ENCODE measurements at places on chromosomes 2 and 18.
A peak's percentile ranks its signal among the peaks of the same experiment; 100 is the strongest.

- no peak for DNase-seq
- H3K27me3 ChIP-seq: peaks cover 2% of the 10 kb centered on the region
- H3K36me3 ChIP-seq: no peaks in the 10 kb centered on the region
- no peaks in the 10 kb centered on the region for H3K4me1 ChIP-seq
- no peak overlapping the region for H3K27ac ChIP-seq
- H3K4me3 ChIP-seq: no peak overlapping the region
These were observed 140.5 kb upstream of the HNRNPA3 start for GRCh38 chr2:177072090-177072489.

GRCh38 chr18:8478968-8479370 is 130.3 kb upstream of the RAB12 start:
- peaks cover 4% of the 10 kb centered on the region for H3K36me3 ChIP-seq
- DNase-seq: no peak
- H3K4me3 ChIP-seq: no peak overlapping the region
- H3K4me1 ChIP-seq: peaks cover 15% of the 10 kb centered on the region
- peaks cover 3% of the 10 kb centered on the region for H3K27me3 ChIP-seq

GRCh38 chr2:58155160-58155778 is 85.9 kb downstream of the FANCL start:
- no peak for DNase-seq
- no peaks in the 10 kb centered on the region for H3K4me1 ChIP-seq
- H3K36me3 ChIP-seq: no peaks in the 10 kb centered on the region
- H3K4me3 ChIP-seq: no peak overlapping the region
- no peaks in the 10 kb centered on the region for H3K27me3 ChIP-seq

GRCh38 chr2:239316562-239317465 is 84.0 kb downstream of the HDAC4 start:
- H3K4me3 ChIP-seq: peak overlapping the region; percentile 7
- H3K27me3 ChIP-seq: peaks cover 5% of the 10 kb centered on the region
- no peak for DNase-seq
- H3K36me3 ChIP-seq: peaks cover 15% of the 10 kb centered on the region

- no peak for DNase-seq
- no peaks in the 10 kb centered on the region for H3K4me1 ChIP-seq
- H3K27ac ChIP-seq: no peak overlapping the region
These were observed 62.3 kb upstream of the ACYP2 start for GRCh38 chr2:54052825-54053718.

GRCh38 chr2:126736133-126736874 is 80.3 kb downstream of the GYPC start:
- DNase-seq: no peak
- H3K4me3 ChIP-seq: no peak overlapping the region
- no peak overlapping the region for H3K27ac ChIP-seq
- peaks cover under 1% of the 10 kb centered on the region for H3K36me3 ChIP-seq
- no peaks in the 10 kb centered on the region for H3K4me1 ChIP-seq
- H3K27me3 ChIP-seq: peaks cover 5% of the 10 kb centered on the region

All from glutamatergic neuron (in vitro differentiated cells).